ENCODE measurements at places on chromosomes 2 and 18. TPM values are rescaled to one million over a fixed set of nuclear protein-coding genes. Genes with fewer than 3 reads are reported as not detected.

Gene CHRND
- total RNA-seq: not detected

DNA sequence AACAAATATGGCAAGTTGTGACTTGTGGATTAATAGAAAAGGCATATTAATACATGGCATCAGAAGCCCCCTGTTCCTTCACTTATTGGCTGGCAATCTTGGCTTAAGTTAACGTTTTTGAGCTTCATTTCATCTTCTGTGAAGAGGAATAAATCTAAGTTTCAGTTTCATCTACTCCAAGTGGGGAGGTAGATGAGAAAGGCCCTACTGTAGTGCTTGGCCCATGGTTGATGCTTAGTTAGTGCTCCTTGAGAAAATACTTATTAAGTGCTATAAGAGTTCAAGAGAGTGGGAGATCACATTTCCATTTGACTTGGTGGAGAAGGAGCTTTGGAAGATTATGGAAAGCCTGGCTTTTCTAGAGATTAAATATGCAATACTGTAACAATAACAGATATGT lies 244.3 kb downstream of the BABAM2 start:
- H3K4me1 ChIP-seq: no peaks in the 10 kb centered on the region
- H3K27me3 ChIP-seq: no peaks in the 10 kb centered on the region
- DNase-seq: no peak

DNA sequence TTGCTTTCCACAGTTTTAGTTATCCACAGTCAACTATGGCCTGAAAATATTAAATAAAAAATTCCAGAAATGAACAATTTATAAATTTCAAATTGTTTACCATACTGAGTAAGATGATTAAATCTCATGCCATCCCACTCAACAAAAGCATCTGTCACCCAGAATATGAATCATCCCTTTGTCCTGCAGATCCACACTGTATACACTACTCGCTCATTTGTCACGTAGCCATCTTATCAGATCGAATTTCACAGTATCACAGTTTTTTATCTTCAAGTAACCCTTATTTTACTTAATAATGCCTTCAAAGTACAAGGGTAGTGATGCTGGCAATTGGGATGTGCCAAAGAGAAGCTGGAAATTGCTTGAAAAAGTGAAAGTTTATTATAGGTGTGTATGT lies 291.8 kb upstream of the LRATD1 start:
- H3K4me1 ChIP-seq: no peaks in the 10 kb centered on the region
- H3K27ac ChIP-seq: no peak overlapping the region
- DNase-seq: no peak
- H3K4me3 ChIP-seq: no peak overlapping the region

GRCh38 chr2:204274991-204275390 lies 270.3 kb upstream of the PARD3B start:
- H3K27ac ChIP-seq: no peak overlapping the region
- no peaks in the 10 kb centered on the region for H3K27me3 ChIP-seq
- H3K4me1 ChIP-seq: peaks cover 2% of the 10 kb centered on the region
- DNase-seq: no peak
- peaks cover 8% of the 10 kb centered on the region for H3K36me3 ChIP-seq
- no peak overlapping the region for H3K4me3 ChIP-seq

- no peak overlapping the region for H3K27ac ChIP-seq
- H3K4me3 ChIP-seq: no peak overlapping the region
- H3K36me3 ChIP-seq: no peaks in the 10 kb centered on the region
- no peaks in the 10 kb centered on the region for H3K4me1 ChIP-seq
- H3K27me3 ChIP-seq: no peaks in the 10 kb centered on the region
Measured at GRCh38 chr18:63895190-63895589, 7.7 kb downstream of the SERPINB2 start.

- DNase-seq: no peak
- H3K27ac ChIP-seq: no peak overlapping the region
Measured at GRCh38 chr18:56233595-56233994, 404.8 kb downstream of the TXNL1 start.

Gene EDAR
- not detected for total RNA-seq

DNA sequence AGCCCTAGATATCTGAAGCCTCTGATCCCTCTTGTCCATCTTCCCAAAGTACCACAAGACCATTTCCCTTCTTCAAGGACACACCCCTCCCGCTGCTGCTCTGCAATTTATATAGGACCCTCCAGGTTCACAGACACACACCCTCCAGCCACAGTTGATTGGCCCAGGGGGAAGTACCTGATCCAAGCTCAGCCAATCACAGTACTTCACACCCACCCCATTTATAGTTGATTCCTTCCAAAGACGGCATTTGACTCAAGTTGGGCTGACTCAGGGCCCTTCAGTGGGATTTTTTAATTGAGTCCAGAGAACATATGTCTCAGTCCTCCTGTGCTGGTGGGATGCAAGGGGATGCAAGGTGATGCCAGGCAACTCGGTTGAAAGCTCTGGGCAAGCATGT lies 59.2 kb downstream of the GYPC start:
- H3K4me1 ChIP-seq: no peaks in the 10 kb centered on the region
- H3K4me3 ChIP-seq: no peak overlapping the region
- no peak for DNase-seq
- H3K36me3 ChIP-seq: no peaks in the 10 kb centered on the region
- no peak overlapping the region for H3K27ac ChIP-seq

Gene SP5
- 1.7 TPM for total RNA-seq

Gene HS6ST1
- total RNA-seq: 58.9 TPM

- H3K4me1 ChIP-seq: peaks cover 6% of the 10 kb centered on the region
- no peak for DNase-seq
- no peak overlapping the region for H3K27ac ChIP-seq
- no peak overlapping the region for H3K4me3 ChIP-seq
- no peaks in the 10 kb centered on the region for H3K27me3 ChIP-seq
Measured at GRCh38 chr2:144465749-144466148, 54.2 kb downstream of the ZEB2 start.

Gene DARS1
- 122 TPM for total RNA-seq

Gene EPHA4
- 25.1 TPM for total RNA-seq

DNA sequence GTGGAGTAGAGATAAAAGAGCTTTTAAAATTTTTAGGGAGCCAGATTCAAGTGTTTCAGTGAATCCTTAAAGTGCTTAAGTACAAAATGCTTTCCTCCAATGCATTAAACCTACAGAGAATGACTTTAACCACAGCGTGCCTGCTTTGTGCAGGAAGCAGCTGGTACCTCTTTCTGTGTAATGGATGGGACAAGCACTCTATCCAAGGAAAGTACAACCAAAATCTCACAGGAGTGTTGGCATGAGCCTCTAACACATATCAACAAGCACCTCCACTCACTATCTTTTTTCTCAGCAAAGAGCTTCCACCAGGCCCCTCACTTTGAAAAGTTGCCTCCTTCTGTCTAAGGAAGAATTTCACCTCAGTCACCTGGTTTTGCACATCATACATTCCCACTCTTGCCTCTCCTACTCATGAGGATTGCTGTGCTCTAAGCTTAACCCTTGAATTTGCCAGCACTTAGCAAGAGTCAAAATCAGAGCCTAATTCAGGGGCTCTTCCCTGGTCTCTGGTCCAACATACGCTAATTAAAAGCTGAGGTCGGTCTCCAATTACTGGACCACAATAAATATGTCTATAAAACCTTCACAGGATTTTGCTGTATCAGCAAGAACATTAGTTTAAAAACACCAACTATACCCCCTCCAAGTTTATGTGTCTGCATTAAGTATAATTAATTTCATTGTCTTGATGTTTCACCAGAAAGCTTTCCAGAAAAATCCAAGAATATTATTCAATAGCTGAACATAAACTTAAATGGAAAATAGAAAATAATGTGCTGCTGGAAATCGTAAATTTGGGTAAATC lies 68.9 kb downstream of the ZNF521 start:
- no peak overlapping the region for H3K4me3 ChIP-seq
- H3K36me3 ChIP-seq: no peaks in the 10 kb centered on the region
- H3K27ac ChIP-seq: no peak overlapping the region
- peaks cover 7% of the 10 kb centered on the region for H3K4me1 ChIP-seq
- H3K27me3 ChIP-seq: no peaks in the 10 kb centered on the region

Gene SLC4A1AP
- 18.8 TPM for total RNA-seq

DNA sequence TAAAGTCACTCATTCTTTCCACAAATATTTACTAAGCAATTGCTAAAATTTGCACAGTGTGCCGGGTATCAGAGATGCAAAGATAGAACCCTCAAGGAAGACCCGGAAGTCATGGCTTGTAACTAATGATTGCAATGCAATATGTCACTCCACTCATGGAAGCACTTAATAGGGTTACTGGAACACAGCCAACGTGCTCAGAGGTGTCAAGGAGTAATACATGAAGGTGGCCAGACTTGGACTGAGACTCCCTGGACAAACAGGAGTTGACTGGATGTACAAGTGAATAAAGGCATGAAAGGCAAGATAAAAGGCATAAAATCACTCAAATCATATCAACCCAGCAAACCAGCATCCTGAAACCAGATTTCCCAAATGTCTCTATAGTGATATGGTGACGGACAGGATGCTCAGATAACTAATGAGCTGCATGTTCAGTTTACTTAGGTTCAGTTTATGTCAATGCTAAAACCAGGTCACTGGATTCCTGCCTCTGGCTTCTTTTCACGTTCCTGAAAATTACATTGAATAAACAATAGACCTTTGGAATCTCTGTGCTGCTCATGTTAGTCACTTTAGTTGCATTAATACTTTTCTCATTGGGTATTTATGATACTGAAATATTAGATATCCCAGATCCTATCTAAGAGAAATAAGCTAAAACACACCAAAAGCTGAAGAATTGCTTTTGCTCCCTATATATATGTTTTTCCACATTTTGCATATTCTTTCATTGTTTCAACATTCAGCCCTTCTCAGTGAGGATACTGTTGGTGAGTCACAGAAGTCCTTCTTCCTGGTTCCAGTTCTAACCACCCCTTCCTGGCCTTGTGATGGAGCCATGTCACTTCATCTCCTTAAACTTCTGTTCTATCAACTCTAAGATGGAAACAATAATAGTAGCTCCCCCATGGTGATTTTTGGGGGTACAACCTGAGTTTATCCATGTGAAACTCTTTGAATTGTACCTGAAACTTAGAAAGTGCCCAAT lies 688.9 kb upstream of the ID2 start:
- no peak overlapping the region for H3K4me3 ChIP-seq
- no peak for DNase-seq
- H3K27ac ChIP-seq: no peak overlapping the region
- H3K27me3 ChIP-seq: no peaks in the 10 kb centered on the region
- H3K36me3 ChIP-seq: no peaks in the 10 kb centered on the region

DNA sequence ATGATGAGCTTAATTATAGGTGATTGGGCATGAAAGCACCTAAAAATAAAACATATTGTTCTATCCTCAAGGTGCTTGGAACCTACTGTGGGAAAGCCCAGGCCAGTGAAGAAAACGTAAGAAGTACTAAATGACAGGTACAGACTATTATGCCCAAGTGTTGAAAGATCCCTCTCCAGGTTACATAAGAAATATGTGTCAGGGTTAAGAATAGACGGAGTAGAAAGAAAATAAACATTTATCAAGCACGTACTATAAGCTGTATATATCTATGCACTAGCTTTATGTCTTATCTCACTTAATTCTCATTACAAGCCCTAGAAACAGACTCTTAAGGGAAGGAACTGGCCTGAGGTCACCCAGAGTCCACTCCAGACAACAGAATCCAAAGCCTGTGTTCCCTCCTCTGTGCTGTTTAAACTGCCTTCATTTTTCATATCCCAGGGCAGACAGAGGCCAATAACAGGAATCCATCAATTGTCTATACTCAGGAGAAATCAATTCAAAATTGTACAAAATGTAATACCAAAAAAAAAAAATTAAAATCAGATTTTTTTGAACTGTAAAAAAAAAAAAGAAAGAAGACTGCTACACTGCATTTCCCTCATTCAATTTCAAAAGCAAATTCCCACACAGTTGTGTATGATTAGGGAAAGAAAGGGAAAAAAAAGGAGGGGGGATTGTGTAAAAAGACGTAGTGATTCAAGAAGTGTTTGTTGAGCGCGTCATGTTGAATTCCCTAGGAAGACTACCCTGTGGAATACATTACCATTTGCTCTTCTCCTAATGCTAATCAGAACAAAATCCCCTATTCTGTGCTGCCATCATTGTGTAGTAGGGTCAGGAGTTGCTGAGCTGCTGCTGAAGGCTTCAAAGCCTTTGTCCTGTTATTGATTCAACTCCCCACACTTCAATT lies 156.3 kb downstream of the IRS1 start:
- DNase-seq: no peak
- H3K4me1 ChIP-seq: no peaks in the 10 kb centered on the region
- H3K4me3 ChIP-seq: no peak overlapping the region
- peaks cover 5% of the 10 kb centered on the region for H3K36me3 ChIP-seq
- no peak overlapping the region for H3K27ac ChIP-seq

- H3K4me1 ChIP-seq: peaks cover 2% of the 10 kb centered on the region
- no peak for DNase-seq
- no peaks in the 10 kb centered on the region for H3K36me3 ChIP-seq
Measured at GRCh38 chr2:136331226-136331625, 213.3 kb upstream of the CXCR4 start.

GRCh38 chr18:332007-332406 lies 64.2 kb upstream of the THOC1 start:
- H3K4me3 ChIP-seq: no peak overlapping the region
- H3K36me3 ChIP-seq: no peaks in the 10 kb centered on the region
- H3K27me3 ChIP-seq: no peaks in the 10 kb centered on the region
- no peak for DNase-seq

GRCh38 chr2:65031341-65032018 lies 24.7 kb upstream of the CEP68 start:
- no peak overlapping the region for H3K27ac ChIP-seq
- peak; percentile 56 for DNase-seq
- no peaks in the 10 kb centered on the region for H3K27me3 ChIP-seq
- H3K36me3 ChIP-seq: no peaks in the 10 kb centered on the region

GRCh38 chr2:2107141-2107540 lies 223.9 kb downstream of the MYT1L start:
- no peaks in the 10 kb centered on the region for H3K4me1 ChIP-seq
- no peaks in the 10 kb centered on the region for H3K36me3 ChIP-seq
- no peak for DNase-seq
- H3K27ac ChIP-seq: no peak overlapping the region

GRCh38 chr2:3054066-3054465 lies 323.6 kb downstream of the EIPR1 start:
- H3K27me3 ChIP-seq: no peaks in the 10 kb centered on the region
- H3K27ac ChIP-seq: no peak overlapping the region
- DNase-seq: no peak
- no peaks in the 10 kb centered on the region for H3K36me3 ChIP-seq

Gene PCARE
- total RNA-seq: not detected

DNA sequence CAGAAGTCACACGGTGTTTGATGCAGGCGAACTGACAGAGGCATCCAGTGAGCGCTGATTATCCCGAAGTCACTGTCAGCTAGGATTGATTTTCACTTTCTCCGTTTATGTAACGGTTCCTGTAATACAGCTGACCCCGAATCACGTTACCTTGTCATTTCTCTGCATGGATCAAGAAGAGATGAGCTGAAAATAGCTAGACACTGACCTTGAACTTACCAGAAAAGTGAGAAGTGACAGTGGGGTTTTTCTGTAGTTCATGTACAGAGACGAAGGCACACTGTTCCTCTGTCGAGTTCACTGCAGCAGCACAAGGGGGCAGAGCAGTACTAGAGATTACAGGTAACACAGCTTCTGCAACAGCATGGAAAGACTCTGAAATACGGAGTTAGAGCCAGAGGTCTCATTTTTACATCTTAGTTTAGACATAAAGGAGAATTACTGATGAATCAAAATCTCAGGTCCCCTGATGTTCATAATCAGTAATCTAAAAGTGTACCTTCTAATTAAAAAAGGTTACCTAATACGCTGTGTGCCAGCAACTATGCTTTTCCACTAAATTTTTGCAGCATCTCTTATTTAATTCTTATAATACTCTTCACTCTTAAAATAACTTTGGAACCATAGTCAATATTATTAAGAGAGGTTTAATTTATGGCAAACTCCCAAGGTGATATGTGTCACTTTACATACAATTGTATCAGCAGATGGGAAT lies 33.1 kb downstream of the ARHGAP15 start:
- H3K27ac ChIP-seq: no peak overlapping the region
- H3K36me3 ChIP-seq: no peaks in the 10 kb centered on the region
- no peaks in the 10 kb centered on the region for H3K27me3 ChIP-seq
- H3K4me3 ChIP-seq: no peak overlapping the region
- peak; percentile 55 for DNase-seq
- H3K4me1 ChIP-seq: no peaks in the 10 kb centered on the region

Gene CCBE1
- total RNA-seq: 0.46 TPM
